Thoracic aorta (tissue), 2 donors: ENCODE measurements at places on chromosomes 11 and 22.
A peak's percentile ranks its signal among the peaks of the same experiment; 100 is the strongest.

DNA sequence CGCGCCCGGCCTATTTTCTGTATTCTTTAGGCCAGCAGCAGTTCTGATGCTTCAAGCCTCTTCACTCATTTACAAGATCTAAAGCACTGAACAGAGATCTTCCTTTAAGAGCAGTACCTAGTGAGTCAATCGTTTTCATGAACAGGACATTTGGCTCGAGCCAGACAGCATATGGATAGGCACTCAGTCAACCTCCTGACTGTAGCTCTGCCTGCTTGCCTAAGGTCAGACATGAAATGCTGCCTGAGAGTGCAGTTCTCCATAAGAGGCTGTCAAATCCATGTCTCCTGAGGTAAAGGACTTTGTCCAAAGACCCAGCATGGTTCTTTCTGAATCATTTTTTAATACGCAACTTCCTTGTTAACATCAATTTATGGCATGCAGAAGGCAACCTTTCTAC lies 941.2 kb downstream of the DLG2 start:
- DNase-seq, result no peak

DNA sequence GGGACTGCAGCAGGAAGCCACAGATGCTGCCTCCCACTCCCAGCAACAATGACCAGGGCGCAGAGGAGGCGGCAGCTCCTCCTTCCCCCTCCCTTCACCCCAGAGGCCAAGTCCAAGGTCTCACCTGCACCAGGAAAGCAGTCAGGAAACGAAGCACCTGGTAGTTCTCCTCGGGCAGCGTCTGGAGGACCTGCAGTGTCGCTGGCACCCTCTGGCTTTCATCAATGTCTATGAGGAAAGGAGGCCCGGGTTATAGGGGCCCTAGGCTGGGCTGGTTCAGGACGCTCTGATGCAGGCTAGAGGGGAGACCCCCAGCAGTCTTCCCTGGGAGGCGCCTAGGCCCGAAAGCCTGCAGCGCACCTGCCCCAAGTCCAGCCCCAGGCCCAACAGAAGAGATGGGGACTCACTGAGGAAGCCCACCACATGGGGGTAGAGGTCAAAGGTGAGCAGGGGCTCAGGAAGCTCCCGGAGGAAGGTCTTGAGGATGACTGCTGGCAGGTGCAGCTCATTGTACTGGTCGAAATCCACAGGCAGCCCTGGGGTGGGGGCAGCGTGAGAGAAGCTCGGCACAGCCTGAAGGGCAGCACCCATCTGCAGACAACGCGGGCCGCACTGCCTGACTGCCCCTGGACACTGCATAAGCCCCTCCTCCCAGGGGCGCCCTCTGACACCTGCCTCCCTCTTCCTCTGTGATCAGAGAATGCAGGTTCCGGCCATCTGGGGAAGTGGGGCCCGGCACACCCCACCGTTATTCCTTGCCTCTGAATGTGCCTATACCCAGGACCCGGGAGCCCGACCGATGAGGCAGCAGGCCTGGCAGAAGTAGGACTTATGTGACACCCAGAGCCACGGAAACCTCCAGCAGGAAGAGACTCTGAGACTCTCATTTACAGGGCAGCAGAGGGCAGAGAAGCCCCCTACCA lies 20.9 kb downstream of the ARHGAP1 start:
- DNase-seq, result no peak

DNA sequence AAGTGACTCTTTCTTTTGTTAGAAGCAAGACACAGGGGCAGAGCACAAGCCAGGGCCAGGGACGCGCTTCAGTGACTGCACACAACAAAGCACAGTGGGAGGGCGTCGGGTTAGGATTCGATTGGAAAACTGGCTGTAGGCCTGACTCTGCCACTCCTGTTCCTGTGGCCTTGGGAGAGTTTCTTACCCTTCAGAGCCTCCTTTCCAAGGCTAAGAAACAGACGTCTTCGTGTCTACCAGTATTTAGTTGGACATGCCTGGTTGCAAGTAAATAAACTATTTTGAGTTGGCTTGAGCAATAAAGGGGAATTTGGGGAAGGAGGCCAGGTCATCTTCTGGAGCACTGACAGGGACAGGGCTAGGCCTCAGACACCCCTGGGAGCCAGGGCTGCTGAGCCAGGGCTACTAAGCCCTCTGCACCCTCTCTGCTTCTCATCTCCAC lies 549.1 kb downstream of the INSC start:
- no peak for DNase-seq

GRCh38 chr22:37202001-37202555 lies 10.2 kb downstream of the SSTR3 start:
- DNase-seq, result no peak

- DNase-seq, result no peak
Observed at GRCh38 chr11:82944198-82944597, 42.7 kb downstream of the DDIAS start.

DNA sequence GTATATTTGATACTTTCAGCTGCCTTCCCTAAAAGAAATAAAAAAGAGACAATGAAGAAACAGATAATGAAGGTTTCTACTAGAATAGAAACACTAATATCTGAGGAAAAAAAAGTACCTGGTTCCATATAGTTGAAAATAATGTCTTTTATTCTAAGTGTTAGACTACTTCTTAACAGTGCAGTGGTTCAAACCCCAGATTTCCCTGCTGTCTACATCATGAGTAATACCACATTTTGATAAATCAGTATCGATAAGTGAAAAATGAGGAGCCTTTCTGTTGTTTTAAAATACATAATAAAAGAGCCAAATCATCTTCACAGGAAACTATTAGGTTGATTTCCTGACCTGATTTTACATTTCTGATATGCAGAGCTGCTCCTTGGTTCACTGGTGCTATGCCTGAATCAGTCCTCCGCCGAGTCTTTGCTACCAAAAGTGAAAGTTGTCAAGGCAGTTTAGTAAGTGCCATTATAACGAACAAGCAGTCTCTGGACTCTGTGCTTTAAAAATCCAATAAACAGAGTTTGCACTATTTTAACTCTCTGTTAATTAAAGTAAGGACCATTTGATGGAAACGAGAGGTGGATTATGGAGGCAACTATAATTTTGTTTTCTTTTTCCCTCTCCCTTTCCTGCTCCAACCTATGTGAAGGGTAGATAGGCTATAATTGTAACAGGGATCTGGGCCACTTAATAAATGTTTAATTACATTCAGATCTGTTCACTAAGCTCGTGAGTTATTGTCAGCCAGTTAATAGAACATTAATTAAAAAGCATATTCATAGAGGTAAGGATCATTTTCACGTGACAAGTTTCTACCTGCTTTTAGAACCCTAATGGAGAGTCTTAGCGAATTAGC lies 724.5 kb upstream of the RAG2 start:
- no peak for DNase-seq

- no peak for DNase-seq
Observed at GRCh38 chr11:74678041-74678440, 53.2 kb downstream of the CHRDL2 start.

GRCh38 chr11:116366980-116367645 lies 405.7 kb downstream of the BUD13 start:
- no peak for DNase-seq

DNA sequence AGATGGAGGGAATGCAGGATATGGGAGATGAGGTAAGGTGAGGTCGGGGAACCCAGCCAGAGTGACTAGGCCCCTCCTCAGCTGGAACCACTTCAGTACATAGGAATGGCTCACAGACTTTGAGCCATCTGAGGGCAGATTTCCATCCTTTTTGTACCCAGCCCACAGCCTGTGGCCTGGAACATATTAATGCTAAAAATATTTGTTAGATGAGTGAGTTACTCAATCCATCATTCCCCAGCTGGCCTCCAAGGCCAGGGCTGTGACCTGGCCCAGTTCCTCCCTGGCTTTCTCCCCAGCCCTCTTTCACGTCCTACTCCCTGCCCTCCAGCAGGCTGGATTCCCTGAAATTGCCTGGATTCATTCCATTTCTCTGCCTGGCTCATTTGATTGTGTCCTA lies 57.2 kb upstream of the PRDM11 start:
- peak; percentile 64 for DNase-seq

GRCh38 chr11:131288521-131289091 lies 81.8 kb upstream of the NTM start:
- DNase-seq, result no peak

GRCh38 chr22:27775758-27776649 lies 25.6 kb downstream of the MN1 start:
- no peak for DNase-seq

- no peak for DNase-seq
Observed at GRCh38 chr11:61392981-61393595, 701 bp downstream of the TMEM216 start.
